RPMI7951 (cell line): ENCODE measurements at places on chromosomes 3 and 15. TPM values are rescaled to one million over a fixed set of nuclear protein-coding genes. Genes with fewer than 3 reads are reported as not detected.
A peak's percentile ranks its signal among the peaks of the same experiment; 100 is the strongest.

The FLNB gene
- total RNA-seq, result 104 TPM in 2 replicates

The SLC22A13 gene
- total RNA-seq, result 0.29 TPM in 1 of 2 replicates, not detected in the other

DNA sequence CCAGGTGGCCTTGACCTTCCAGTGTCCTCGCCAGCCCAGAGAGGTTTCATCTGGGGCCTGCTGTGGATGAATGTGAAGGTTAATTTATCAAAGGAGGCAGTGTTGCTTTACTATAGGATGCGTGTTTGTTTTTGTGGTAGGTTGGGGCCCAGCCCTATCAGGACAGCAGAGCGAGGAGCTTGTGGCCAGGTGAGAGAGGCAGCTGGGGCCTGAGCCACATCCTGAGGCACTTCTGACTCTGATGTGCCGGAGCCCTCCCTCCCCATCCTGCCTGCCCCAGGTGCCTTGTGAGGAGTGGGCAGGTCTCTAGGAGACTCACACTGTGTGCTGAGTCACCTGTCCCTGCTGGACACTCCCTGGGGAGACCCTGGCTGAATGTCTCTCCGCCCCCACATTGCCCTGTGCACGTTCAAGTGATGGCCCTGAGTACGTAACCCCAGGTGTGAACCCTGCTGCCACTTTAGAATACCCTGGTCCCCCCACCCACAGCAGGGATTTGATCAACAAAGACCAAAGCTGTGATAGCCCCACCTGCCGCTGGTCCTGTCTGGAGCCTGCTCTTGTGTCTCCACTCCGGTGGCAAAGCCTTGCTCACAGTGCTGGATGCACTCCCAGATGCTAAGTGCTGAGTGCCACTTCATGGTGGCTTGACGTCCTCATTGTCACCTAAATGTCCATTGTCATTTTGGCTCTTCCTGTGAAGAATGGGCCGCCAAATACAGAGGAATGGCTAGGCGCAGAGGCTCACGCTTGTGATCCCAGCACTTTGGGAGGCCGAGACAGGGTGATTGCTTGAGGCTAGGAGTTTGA lies 16.0 kb downstream of the FBLN2 start:
- DNase-seq, result no peak

DNA sequence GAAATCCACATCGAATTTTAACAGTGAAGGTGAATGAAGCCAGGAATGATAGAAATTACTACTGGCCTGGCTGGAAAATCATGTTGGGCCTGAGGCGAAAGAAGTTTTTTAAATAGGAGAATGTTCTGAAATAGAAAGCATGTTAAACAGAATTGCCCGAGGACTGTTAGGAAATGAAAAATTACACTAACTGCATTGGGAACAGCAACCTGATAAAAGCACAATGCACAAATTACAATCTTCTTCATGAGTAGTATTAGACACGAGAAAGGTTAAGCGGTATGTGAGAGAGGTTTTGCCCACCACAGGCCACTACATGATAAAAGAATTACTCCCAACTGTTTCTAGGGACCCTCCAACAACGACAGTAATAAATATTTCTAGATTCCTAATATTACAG lies 18.9 kb downstream of the GBE1 start:
- peak; percentile 53 for DNase-seq

DNA sequence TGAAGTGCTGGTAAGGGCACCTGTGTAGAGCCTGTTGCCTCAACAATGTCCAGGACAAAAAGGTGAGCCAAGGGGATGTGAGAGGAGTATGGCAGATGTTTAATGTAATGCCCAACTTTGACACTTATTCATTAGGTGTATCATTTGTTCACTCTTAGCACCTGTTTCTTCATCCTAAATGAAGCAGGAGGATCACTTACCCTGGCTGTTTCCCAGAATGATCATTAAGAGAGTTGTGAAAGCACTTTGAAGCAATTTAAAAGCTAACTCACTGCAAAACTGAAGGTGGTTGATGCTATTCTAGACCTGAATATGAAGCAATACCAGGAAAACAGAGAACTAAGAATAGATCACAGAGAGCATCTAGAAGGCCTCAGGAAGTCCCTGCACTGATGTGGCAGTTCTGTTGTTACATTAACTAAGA lies 3.4 kb upstream of the HHLA2 start:
- DNase-seq, result no peak
